ENCODE measurements at places on chromosomes 4 and X.

GRCh38 chr4:156815717-156816359 lies 155.8 kb downstream of the PDGFC start:
- DNase-seq = no peak

DNA sequence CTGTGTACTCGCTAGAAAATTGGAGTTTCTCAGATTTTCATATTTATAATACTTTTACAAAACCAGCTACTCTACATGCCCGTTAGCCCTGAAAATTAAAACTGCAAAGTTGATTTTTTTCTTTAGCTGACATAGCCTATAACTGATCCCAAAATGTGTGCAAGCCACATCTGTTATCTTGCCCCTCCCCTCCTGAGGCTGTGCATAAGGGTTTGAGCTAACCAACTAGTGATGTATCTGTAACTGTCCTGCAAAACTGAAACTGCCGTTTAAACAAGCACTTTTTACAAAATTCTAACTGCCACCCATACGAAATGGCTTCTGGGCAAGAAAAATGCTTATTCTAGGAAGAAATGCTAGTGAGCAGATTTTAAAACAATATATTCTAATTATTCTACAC lies 59.1 kb downstream of the EDNRA start:
- no peak for DNase-seq

DNA sequence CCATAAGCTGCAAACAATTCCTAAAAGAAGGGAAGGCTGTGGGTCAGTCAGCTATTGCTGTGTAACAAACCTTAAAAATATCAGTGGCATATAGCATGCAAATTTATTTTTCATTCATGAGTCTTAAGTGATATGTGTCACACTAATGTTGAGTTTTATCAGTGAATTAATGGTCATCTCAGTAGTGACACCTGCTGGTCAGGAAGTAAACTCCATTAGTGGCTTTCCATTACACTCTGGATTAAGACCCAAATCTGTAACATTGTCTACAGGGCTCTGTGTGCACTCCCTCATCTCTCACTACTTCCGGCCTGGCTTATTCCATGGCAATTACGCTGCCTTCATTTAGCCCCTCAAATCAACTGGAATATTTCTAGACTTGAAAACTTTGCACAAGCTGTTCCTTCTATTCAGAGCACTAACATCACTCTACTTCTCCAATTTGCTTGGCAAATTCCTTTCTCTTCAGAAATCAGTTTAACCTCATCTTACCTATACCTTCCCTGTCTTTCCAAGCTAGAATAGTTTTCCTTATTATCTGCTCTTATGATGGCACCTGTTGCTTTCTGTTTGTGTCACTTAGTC lies 217.3 kb upstream of the TAPT1 start:
- DNase-seq = no peak

- DNase-seq = no peak
Observed at GRCh38 chrX:152915541-152916241, 17.8 kb downstream of the ZNF185 start.

DNA sequence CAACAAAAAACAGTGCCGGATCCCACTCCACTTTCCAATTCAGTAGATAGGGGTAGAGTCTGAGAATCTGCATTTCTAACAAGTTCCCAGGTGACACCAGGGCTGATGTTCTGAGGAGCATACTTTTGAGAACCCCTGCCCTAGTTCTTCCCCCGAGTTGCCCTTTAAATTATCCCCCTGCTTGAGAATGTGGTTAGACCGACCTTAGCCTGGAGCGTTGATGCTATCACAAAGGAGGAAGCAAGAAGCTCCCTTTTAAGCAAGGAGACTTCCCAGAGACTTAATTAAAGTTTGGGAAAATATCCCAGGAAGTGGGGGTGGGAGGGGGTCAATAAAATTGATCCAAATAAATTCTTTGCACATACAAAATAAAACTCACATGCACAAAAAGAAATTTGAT lies 485.9 kb downstream of the SMARCA1 start:
- DNase-seq = no peak

- no peak for DNase-seq
Observed at GRCh38 chr4:80566203-80566872, 230.8 kb downstream of the CFAP299 start.

DNA sequence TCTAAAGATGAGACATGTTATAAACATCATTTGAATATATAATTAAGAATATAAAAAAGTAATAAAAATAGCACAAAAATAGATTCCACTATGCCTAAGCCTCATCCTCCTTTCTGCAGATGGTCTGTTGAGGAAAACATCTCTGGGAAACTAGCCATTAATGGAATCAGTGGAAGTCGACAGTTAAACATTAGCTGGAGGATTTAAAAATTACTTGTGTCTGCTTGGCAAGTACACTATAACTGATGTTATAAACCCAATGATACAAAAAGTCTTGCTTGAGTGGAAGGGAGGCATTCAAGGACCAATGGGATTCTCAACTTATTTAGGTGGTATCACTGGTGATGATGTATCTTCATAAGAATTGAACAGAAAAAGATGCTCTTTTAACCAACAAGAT lies 1598.3 kb downstream of the PCDH18 start:
- DNase-seq = no peak

GRCh38 chrX:132426695-132427281 lies 62.0 kb downstream of the MBNL3 start:
- DNase-seq = peak; percentile 23

- no peak for DNase-seq
Observed at GRCh38 chrX:115504167-115504566, 56.8 kb upstream of the PLS3 start.

DNA sequence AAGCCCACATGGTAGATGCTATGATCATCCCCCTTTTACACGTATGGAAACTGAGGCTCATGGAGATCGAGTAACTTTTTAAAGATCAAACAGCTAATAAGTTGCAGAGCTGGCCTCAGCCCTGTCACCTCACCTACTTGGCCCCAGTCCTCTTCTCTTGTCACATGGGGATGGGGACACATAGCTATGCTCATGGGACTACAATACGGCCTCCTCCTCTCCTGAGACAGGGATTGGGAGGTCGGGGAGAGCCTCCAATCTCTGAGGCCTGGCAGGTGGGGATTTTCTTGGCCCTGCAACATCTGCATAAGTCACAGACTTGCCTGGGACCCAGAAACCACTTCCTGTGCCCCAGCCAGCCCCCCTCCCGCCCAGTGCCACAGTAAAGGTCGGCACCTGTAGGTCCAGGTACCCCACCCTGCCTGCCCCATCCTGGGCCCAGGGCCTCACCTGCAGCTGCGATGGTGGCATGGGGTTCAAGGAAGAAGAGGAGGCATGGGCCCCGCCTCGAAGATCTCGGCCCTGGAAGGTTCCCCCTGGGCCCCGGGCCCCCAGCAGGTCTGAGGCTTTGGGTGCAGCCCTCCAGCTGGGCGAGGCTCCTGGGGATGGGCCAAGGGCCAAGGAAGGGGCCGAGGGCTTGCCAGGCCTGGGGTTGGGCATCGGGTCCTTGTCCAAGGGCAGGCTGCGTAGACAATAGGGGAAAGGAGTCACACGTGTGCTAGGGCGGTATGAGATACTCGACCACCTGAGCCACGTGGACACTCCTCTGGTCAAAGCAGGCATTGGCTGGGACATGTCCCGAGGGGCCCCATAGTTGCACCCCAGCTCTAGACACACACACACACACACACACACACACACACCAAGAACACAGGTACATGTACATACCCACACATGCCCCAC lies 6.4 kb downstream of the FOXP3 start:
- no peak for DNase-seq

DNA sequence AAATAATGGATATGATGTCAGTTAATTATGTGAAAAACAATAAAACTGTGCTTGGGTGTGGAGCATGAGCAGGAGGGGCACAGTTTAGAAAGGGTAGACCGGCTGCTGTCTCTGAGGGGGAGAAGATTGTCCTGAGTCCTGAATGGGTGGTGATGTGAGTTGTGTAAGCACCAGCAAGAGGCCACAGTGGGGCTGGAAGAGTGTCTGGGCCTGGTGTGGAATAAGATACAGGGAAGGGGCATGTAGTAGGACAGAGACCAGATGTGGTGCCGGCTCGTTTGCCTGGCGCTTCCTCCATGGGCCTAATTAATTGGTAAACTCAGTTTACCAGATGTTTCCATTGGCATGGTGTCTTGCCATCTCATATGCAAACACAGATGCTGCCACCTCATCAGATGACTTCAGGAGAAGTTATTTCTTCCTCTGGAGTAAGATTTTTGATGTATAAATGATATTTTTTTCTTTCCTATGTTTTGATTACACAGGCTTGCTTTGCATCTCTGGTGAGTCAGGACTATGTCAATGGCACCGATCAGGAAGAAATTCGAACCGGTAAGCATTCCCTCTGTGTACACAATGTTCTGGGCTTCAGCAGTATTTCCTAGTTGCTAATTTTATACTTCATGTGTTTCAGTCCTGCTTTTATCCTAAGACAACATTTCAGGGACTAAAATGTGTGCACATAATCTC lies 5.1 kb downstream of the MED28 start:
- DNase-seq = no peak

- DNase-seq = peak; percentile 68
Observed at GRCh38 chr4:82372517-82373485, 990 bp downstream of the HNRNPD start.

Measured in NCI-H226 (cell line).